Activated CD8-positive, alpha-beta memory T cell treated with anti-CD3 and anti-CD28 coated beads for 48 hours (primary cell): ENCODE measurements at places on chromosomes 16 and 17.

GRCh38 chr17:59892251-59892923, 356 bp downstream of the TUBD1 start:
- no peak for DNase-seq

DNA sequence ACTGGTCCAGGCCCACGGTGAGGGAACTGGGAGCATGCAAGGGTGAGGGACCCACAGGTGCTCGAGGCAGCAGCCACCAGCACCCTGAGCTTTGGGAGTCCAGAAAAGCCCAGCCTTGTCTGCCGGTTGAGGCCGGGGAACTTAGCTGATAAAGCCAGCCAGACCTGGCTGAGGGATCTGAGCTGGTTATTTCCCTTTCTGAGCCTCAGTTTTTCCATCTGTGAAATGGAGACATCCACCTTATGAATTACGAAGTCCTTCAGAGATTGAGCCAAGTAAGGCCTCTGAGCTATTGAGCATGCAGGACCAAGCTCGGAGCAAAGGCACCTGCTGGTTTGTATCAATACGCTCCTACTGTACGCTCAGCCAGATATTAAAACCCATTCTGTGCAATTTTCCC, 13.8 kb downstream of the NECAB2 start:
- no peak for DNase-seq

DNA sequence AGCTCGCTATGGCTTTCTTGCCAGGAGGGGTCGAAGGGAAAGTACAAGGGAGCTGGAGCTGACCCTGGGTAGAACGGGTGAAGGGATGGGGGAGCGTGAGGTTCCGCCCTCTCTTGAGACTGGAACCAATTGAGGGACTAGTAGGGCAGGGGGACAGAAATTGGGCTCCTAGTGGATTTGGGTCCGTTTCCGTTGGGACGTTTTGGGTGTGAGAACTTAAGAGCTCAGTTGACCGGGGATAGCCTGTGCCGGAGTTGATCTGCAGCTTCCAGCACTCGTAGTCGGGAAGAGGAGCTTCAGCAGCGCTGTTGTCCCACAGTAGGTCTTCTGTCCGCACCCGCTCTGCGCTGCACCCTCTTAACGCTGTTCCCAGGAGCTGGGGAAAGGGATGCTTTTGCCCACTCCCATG, 481 bp downstream of the CNTROB start:
- no peak for DNase-seq

DNA sequence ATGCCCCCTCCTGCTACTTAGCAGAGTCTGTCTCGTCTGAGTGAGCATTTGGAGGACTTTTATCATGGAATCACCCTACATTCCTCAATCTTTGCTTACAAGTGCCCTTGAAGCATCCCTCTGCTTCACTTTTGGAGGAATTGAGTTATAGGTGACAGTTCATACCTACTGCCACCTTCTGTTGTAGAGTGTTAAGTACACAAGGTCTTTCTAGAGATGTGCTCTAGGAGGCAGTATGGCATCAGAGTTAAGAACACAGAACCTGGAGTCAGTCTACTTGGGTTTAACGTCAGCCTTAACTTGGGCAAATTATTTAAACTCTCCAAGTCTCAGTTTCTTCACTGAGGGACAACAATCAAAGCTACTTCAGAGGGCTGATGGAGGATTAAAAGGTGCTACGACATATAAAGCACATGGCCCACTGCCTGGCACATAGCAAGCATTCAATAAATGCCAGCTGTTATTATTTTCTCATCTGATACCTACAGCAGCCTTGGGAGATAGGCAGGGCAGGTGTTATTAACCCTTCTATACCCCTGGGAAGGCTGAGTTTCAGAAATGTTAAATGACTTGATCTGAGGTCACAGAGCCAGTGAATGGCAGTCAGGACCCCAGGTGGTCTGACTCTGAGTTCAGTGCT, 62.2 kb downstream of the UTP18 start:
- no peak for DNase-seq

DNA sequence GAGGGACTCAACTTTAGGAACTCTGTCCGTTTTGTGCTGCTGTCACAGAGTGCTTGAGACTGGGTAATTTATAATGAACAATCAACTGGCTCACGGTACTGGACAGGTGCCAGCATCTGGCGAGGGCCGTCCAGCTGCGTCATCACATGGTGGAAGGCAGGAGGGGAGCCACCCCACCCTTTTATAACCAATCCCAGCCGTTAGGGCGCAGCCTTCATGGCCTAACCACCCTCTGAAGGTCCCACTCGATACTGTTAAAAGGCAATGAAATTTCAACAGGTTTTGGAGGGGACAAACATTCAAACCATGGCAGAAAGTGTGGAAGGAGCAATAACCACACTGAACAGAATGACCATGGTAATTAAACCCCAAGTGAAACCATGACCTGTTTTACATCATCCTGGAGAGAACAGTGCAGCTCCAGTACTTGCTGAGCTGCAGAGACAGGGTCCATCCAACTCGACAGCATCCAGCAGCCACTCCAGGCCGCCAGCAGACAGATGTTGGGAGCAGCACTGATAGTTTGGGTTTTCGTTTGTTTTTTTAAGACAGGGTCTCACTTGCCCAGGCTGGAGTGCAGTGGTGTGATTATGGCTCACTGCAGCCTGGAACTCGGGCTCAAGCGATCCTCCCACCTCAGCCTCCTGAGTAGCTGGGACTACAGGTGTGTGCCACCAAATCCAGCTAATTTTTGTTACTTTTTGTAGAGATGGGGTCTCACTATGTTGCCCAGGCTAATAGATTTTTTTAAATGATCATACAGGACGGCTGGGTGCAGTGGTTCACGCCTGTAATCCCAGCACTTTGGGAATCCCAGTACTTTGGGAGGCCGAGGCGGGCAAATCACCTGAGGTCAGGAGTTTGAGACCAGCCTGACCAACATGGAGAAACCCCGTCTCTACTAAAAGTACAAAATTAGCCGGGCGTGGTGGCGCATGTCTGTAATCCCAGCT, 11.0 kb downstream of the CHMP6 start:
- DNase-seq: no peak

DNA sequence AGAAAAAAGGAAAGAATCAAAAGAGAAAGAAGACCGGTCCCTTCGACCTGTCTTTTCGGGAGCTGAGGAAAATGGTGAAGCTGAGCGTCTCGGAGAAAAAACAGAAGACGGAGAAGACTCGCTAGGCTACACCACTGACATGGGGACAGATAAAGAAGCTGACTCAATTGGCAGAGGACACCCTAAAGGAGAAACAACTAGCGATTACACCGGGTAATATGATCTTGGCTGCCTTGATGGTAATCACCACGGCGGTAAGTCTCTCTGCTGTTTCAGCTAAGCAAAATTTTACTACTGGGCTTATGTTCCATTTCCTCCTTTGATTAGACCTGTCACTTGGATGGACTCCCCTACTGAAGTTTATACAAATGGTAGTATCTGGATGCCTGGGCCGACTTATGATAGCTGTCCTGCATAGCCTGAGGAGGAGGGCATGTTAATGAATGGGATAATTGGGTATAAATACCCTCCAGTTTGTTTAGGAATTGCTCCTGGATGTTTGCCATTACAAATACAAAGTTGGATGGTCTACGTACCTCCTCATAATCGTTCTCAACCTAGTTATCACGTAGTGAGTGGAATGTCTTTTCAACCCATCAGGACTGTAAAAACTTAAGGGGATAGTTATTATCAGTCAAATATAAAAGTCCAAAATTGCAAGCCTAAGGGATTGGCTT, 24.1 kb downstream of the ALOX15B start:
- no peak for DNase-seq
